ENCODE measurements at places on chromosomes 16 and 17. TPM values are rescaled to one million over a fixed set of nuclear protein-coding genes. Genes with fewer than 3 reads are reported as not detected.

Gene FBXW10B
- 0.25 TPM for total RNA-seq

Gene CARHSP1
- total RNA-seq, result 154 TPM

Gene TP53TG3B
- not detected for total RNA-seq

Gene FOXC2
- not detected for total RNA-seq

All from activated naive CD4-positive, alpha-beta T cell treated with anti-CD3 and anti-CD28 coated beads, Interleukin-2, amount 10 ng/mL, durations not matched to agents 5 hours and 36 hours (primary cell).